ENCODE measurements at places on chromosomes 5 and 9.

DNA sequence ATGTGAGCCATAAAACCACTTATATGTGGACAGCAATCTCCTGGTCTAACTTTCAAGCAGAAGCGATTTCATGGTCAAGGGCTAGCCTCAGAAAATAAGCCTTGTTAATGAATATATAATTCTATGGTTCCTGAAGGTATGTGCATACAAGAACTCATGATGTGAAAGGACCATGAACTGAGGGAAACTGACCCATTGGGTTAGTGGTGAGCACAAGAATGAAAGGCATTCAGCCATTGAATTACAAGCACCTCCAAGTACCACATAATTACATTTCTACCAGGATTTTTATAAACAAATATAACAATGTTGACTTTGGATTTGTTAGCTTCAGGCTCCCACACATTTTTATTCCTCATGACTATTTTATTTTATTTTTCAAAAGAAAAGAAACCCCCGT is 459.0 kb downstream of the TLE4 start:
- DNase-seq, result no peak

DNA sequence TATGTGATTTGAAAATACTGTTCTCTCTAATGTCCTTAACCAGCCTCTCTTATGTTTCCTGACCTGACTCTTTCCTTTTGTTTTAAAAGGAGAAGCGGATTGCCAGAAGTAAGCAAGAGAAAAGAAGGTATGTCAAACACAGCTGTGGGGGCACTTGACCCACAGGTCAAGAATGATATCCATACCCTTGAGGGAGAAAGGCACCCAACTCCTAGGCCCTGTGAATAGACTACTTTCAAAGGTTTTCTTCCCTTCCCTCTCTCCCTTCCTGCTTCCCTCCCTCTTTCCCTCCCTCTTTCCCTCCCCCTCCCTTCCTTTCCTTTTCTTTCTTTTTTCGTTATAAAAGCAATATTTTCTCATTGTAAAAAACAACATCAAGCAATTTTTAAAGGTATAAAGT is 306.8 kb downstream of the TRPM3 start:
- no peak for DNase-seq

GRCh38 chr5:169549453-169550100 is 34.0 kb upstream of the SPDL1 start:
- DNase-seq, result no peak

DNA sequence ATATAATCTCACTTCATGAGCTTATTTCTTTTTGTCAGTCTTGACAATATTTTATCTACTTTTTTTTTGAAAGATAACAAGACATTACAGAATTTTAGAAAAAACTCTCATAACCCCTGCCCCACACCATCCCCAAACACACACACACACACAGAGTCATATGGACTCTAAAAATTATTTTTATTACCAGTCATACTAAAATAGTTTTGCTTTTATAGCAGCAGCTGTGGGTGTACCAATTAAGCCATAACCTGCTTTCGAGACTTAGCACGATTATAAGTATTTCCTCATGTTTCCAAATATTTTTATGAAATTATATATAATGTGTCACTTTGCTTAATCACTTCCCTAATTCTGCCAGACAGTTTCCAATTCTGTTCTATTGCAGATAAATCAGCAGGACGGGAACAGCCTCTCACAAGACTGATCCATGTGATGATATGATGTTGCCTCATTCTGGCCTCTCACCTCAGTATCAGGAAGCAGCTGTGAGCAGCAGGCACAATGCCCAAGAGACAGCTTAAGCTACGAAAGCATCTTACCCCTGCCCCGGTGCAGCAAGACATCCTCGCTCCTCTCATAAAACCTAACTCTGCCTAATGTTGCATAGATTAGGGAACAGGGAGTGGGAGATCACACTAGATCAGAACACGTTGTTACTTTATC is 7.0 kb downstream of the PDCL start:
- no peak for DNase-seq

DNA sequence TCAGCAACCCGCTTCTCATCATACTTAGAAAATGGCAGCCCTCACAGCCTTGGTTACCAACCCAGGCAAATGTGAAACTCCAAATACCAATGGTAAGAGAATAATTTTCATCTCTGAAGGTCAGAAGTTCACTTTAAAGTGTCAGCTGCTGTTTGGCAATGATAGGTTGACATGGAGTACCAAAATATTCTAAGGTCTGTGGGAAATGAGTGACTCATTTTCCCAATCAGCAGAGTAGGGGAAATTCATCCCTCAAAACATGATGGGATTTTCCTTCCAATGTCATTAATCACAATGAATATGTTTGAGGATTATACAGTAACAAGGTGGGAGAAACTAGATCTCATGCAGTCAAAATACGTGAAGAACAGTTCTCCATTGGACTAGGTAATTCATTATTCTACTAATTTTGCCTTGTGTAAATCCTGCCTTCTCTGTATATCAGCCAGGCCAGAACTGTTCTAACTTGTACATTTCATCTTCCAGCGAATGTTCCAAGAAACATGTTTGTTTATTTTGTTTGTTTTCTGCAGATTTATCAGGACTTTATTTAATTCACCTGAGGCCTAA is 53.1 kb upstream of the ERBIN start:
- no peak for DNase-seq

DNA sequence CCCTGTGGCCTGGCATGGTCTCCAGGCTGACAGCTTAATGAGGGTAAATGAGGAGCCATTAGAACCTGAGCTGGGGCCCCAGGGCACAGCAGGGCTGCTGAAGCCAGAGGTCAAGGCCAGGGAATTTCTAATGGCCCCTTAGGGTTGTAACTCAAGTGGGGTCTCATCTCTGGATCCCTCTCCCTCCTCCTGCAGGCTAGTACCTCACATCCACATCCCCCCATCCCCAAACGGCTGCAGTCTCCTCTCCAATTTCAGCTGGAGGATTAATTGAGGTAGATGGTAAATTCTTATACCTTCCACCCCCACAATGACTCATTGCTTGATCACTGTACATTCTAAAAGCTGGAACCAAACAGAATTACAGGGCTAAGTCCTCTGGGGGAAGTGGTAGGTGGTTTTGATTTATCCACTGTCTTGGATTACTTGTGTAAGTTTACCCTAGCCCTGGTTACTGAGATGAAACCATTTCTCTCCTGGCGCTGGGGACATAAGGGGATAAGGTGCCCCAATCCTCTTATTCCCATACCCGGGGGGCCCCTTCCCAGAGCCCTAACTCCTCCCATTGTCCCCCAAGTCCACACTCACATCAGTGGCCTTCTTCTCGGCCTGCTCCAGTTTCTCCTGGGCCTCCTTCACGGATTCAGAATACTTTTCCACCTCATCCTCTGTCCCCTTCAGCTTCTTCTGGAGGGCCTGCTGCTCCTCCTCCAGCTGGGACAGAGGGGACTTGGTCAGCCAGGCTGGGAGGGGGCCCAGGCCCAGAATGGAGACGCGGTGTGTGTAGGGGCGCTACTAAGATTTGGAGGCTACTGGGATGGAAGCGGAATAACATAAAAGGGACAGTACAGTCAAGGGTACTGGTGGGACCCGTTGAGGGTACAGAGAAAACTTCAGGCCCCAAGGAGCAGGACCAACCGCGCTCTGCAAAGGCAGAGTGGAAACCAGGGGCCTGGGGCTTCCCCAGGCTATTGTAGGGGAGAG is 875 bp downstream of the TPM2 start:
- no peak for DNase-seq

DNA sequence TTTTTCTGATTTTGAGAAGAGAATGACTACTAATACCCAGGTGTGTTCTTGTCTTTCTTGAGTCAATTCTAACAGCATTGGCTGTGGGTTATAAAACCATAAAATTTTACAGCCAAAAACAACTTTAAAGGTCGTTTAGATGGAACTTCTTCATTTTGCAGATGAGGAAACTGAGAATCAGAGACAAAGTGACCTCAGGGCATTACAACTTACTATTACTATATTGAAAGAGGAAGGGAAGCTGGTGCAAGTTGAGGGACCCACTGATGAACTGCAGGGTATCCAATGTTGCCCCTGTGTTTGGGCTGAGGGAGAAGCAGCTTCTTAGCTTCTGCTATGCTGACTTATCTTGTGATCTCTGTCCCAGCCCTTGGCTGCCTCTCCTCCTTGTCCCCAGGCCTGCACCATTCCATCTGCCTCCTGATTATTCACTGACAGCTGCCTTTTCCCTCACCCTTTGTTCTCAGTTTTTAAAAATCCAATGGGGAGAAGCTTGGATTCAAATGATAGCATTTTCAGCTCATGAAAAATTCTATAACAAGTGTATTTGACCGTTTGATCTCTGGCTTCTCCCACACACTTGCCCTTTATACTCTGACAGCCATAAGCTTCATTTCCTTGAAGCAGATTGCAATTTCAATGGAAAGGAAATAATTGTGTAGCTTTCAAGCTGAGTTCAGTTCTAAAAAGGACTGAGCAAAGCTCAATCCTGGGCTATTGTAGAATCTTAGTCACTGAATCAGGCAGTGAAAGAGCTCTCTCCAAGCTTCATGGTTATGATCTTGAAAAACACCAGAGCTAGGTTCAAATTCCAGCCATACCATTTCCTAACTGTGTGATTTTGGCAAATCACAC is 68.5 kb downstream of the TMC1 start:
- DNase-seq, result no peak

GRCh38 chr5:157548513-157549282 is 26.9 kb downstream of the ADAM19 start:
- no peak for DNase-seq

DNA sequence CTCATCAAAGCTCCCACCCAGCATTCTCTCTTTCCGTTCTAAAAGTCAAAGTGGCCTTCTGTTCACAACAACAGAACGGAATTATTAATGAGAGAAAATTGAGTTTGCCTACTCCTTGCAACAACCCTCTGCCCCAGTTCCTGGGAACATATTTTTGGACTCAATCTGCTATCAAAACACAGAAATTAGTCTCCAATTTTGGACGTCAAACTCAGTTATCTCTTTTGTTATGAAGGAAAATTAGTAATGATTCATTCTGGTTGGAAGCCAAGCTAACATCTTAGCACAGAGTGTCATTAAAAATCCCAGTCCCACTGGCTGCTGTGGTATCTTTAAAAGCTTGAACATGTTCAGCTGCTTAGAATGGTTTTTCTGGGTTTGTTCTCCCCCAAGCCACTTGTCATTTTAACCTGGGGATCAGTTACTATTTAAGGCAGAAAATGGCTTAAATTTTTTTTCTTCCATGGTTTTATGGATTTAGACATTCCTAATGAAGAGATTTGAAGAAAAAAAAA is 343.2 kb downstream of the TRIM32 start:
- DNase-seq, result no peak

GRCh38 chr5:15252331-15252730 is 247.6 kb upstream of the FBXL7 start:
- no peak for DNase-seq

- no peak for DNase-seq
These were observed 227.0 kb downstream of the ZNF608 start for GRCh38 chr5:124519396-124519795.

DNA sequence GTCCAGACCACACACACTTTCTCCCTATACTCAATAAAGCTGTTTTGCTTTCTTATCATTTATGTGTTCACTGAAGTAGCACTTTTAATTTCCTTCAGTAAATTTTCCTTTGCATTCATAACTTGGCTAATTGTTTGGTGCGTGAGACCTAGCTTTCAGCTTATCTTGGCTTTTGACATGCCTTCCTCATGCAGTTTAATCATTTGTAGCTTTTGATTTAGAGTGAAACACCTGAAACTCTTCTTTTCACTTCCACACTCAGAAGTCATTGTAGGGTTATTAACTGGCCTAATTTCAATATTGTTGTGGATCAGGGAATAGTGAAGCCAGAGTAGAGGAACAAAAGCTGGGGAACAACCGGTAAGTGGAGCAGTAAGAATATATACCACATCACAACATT is 114.7 kb downstream of the ST8SIA4 start:
- DNase-seq, result no peak

DNA sequence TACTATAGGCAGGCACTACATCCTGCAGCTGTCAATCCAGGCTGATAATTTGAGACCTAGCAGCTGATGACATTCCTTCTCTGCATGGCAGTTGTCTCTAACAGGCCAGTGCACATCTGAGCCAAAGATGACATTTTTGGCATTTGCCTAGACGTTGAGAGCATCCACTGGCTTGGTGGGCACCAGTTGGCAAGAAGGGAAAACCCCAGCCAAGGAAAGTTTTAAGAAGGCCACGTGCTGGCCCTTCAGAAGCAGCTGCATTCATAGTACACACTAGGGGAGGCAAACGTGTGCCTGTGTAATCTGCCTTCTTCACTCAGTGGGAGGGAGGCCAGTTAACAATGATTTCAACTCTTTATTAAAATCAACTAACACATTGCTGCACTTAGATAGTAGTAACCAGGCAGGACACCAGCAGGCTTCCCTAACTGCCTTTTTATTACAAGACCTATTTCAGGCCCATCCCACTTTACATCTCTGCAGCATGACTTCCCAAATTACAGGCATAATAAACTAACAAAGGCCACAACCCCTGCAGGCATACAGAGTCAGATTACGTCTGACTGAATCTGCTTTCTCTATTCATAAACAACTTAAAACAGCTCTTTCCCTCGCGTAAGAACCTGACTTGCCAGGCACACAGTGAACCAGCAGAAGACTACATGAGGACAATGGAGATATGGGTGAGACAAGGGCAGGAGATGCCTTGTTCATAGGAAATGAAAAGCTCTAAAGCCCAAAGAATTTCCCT is 576.3 kb downstream of the PDE4D start:
- DNase-seq, result no peak

DNA sequence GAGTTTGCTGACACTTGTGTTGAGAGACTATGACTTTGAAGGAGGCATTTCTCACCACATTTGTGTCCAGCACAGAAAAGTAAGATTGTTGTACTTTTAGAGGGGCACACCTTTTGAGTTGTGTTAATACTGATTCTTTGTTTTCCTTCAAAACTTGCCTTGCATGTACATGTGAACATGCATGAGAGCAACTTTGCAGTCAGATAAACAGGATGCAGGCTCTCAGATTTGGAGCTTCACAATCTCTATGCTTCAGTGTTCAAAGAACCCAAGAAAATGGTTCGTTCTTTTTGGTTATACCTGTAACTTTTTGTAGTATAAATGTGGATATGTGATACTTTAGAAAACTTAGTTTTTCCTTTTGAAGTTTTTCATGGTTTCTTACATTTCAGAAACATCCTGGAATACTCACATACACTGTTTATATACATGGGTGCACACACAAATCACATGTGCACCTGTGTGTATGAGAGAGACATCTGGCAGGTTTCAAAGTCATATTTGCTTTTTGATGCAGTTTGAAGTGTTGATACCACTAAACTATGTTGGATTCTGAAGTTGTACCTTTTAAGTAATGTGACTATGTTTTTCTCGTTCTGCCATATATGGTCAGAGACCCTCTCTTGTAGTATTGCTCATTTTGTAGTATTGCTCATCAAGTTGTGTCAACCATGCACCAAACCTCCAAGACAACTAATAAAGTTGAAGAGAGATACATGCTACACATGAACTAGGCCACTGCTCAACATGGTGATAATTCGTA is 190.7 kb downstream of the CD180 start:
- DNase-seq, result no peak

DNA sequence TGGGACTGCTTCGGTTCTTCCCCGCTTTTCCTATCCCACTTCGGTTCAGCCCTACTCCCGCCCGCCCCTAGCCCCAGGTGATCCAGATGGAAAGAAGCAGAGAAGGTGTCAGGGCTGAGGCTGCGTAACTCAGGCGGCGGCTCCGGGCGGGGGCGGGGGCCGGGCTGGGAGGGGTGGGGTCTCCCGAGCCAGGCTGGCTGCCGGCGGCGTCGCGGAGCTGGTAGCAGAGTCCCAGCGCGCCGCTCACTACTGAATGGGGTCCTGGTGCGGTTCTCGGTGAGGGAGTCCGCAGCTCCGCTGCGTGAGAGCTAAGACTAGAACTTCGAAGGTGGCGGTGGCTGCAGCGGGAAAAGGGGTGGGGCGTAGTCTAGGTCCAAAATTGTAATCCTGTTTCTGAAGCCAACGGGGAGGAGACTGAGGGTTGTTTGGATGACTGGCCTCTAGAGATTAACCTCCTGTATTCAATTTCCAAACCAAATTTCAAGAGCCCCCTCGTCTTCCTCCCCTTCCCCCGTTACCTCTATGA is 1.4 kb downstream of the PRR16 start:
- no peak for DNase-seq

Data from T-helper 1 cell (primary cell).